ENCODE measurements at places on chromosomes 3 and 15. TPM values are rescaled to one million over a fixed set of nuclear protein-coding genes. Genes with fewer than 3 reads are reported as not detected.

- no peak for DNase-seq
Measured at GRCh38 chr3:140443073-140443472, 234.8 kb upstream of the TRIM42 start.

DNA sequence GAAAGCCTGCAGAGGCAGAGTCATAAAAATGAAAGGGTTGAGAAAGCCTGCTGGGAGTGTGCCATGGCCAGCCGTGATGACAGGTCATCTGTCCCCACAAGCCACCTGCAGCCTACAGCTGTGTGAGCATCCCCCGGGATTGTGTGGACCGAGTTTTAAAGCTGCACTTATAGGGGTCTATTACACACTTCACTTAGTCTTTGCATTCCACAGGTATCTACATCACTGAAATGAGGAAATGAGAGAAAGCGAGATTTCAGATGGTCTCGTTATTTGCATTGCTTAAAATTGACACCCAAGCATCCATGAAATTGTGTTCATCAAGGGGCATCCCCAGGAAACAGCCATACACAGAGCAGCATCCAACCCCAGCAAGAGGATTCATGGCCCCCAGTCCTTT is 137.6 kb upstream of the TRIM42 start:
- no peak for DNase-seq

- no peak for DNase-seq
Measured at GRCh38 chr3:43023746-43024145, 44.6 kb downstream of the GASK1A start.

DNA sequence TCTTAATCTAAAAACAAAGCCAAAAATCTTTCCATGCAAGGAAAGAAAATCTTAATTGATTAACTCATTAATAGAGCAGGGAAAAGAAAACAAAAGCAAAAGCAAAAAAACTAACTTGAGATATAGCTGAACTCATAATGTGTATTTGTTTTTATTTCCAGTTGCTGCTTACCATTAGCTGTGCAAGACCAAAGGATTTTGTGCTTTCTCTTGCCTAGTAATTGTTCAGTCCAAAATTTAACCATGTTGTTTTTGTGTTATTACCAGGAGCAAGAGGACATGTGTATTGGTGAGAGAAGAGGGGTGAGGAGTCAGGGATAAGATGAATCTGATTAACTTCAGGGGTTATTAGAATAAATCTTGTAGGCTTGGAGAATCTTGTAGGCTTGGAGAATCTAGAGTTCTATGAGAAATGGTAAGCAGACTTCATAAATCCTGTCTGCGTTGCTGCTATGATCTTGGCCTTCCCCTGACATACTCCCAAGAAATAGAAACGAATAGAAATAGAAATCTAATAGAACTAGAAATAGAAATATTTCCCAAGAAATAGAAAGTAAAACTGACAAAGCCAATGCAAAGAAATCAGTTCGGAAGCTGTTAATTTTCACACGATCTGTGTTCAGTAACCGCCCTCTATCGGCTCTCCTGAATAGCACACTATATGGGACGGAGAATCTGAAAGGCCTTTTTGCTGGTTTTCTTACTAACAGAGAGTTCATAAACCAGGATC is 72.6 kb upstream of the TNFSF10 start:
- no peak for DNase-seq

DNA sequence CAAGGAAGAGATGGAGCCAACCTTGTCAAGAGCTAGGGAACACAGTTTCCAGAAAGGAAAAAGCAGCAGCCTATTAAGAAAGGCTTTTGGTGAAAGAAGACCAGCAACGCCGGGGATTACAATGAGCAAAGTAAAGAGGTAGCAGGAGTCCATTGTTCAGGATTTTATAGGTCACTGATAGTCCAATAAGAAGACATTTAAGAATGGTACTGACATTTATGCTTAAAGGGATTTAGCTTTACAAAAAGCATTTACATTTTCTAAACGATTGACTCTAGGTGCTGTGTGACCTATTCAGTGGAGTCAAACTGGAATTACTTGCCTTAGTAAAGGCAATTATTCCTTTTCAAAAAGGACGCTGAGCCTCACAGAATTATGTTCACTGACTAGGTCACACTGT is 40.8 kb downstream of the CSNK1G1 start:
- DNase-seq = no peak

- no peak for DNase-seq
Measured at GRCh38 chr15:67548862-67549651, 6.6 kb downstream of the MAP2K5 start.

DNA sequence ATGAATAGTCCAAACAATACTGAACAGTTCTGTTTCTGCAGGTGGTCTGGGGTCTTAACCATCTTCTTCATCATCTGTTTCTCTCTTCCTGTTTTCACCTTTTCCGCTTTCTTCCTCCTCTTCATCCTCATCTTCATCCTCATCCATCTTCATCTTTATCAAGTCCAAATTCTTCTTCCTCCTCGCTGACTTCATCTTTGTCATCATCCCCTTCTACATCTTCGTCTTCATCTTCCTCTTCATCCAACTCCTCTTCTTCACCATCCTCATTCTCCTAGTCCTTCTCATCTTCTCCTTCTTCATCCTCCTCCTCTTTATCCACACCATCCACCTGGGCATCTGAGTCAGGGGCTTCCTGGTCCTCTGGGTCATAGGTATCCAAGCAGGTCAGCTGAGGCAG is 16.5 kb upstream of the CFAP161 start:
- DNase-seq = no peak

DNA sequence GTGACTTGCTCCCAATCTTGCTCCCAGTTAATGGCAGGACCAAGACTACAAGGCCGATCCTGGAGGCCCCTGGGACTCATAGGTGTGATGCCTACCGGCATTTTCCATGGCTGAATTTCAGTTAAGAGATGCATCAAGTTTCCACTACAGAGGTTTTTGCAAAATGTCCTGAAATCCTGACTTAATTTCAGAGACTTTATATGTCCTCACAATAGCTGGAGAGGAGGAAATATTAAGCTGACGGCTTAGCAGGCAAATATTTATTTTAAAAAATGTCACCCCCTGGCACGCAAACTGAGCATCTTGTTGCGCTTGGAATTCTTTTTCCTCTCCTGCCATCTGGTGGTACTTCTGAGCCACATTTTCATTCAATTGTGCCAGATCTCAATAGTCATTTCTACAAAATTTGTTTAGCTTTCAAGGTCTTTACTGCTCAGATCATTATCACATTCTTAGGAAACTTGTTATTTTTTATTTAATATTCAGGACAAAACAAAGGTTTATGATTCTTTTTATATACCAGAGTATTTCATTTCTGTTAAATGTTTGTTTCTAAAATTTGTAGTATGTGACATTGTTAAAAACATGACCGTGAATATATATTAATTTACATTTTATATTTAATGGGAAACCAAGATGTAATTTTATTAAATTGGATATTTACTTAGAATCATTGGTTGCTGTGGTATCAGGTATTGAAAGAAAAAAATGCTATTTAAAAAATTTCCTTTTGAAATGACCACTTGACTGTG is 189.2 kb upstream of the THRB start:
- DNase-seq = no peak

GRCh38 chr3:150605998-150606641 is 3.0 kb downstream of the SELENOT start:
- DNase-seq = peak; percentile 67

DNA sequence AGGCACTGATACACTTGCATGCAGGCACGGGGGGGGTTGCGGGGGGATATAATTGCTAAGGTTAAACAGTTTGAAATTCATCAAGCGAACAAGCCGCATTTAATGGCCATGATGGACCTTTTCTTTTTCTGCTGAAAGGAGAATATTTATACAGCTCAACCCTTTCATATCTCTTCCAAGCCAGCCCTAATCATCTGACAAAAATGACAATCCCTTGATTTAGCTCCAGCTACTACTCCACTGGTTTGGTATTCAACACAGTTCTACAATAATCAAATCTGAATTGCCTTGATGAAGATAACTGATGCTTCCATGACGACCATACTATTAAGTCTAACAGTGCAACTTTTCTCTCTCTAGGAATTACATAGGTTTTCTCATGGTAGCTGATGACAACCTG is 374.9 kb downstream of the PLCL2 start:
- DNase-seq = no peak

DNA sequence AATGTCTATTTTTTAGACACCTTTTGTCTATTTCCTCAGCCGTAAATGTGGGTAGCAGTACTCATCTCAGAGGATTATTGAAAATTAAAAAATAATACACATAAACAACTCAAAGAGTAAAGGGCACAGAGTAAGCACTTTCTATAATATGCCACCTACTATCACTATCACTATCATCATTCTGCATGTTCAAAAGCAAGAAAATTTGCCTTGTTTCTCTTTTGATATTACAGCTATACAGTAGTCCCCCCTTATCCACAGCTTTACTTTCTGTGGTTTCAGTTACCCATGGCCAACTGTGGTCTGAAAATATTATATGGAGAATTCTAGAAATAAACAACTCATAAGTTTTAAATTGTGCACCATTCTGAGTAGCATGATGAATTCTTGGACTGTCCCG is 27.7 kb downstream of the CLASP2 start:
- DNase-seq = no peak

- no peak for DNase-seq
Measured at GRCh38 chr3:159795042-159795441, 193.6 kb upstream of the IL12A start.

DNA sequence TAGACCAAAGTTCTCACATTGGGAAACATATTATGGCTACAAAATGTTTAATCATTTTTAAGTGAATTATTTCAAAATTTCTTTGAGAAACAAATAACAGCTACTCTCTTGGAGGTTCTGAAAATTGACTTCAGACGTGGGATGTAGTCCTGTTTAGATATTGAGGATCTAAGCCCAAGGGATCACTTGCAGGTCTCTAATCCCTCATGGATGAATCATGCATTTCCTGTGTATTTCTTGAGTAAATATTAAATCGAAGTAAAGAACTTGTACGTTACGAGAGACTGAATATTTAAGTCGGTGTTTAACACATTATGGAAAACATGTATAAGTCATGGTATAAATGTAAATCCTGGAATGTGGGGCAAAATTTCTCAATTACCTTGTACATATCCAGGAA is 119.8 kb downstream of the EPHA3 start:
- DNase-seq = no peak

DNA sequence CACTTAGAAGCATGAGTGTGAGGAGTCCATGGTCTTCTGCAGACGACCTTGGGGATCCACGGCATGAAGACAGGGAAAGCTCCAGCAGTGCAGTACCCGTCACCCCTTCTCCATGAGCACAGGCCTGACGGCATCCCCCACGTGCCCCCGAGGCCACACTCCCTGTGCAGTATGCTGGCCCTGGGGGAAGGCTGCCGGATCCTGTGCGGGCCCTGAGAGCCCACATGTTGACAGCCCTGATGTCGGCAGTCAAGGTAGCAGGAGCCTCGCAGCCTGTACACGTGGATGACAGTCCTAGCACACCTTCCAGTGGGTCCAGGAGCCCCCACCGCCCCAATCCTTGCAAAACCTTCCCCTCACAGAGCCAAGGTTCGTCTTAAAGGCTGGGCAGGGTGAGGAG is 195.3 kb downstream of the ATP10A start:
- no peak for DNase-seq

GRCh38 chr15:95816591-95816990 is 513.9 kb upstream of the NR2F2 start:
- DNase-seq = no peak

- DNase-seq = no peak
Measured at GRCh38 chr3:54427501-54427900, 305.1 kb downstream of the CACNA2D3 start.

DNA sequence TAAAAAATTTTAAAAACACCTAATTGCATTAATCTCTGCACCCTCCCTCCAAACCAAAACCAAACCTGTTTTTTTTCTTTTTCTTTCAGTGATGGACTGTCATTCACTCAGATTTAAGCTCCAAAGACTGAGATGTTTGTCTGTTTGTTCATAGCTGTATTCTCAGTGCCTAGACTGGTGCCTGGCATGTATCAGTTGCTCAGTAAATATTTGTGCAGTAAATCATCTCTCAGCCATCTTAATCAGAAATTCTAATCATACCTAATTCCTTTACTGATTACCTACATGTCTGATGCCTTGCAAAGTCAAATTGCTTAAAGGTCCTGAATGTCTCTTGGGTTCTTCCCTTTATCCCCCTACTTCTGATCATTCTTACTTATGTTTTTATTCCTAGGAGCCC is 138.8 kb downstream of the ZNF609 start:
- DNase-seq = no peak

- no peak for DNase-seq
Measured at GRCh38 chr3:47096959-47097358, 67.0 kb downstream of the SETD2 start.

- no peak for DNase-seq
Measured at GRCh38 chr15:93203036-93203435, 114.0 kb upstream of the RGMA start.

DNA sequence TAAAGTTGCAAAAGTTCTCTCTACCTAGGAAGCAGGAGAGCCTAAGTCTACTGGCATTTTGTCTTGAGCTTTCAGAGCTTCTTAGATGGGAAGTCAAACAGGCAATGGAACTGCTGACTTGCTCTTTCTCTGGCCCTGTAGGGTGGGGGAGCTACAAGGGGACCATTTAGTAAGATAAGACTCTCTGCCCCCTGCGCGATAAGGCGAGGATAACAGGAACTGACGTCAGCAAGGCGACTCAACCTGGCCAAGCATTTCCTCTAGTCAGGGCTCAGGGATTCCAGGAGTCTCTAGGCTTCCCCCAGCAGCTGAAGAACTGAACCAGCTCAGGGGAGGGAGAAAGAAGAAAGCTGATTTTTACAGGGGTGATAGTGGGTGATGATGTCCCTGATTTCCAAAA is 5.8 kb downstream of the RARB start:
- no peak for DNase-seq

- no peak for DNase-seq
Measured at GRCh38 chr15:74519311-74519710, 21.7 kb upstream of the ARID3B start.

GRCh38 chr3:45468326-45468725 is 80.0 kb downstream of the LARS2 start:
- no peak for DNase-seq

GRCh38 chr15:66734961-66735908 is 33.2 kb downstream of the SMAD6 start:
- DNase-seq = no peak

Gene TJP1
- total RNA-seq = 47.1 TPM

Gene ADGRG7
- not detected for total RNA-seq

Gene SPTBN5
- 0.79 TPM for total RNA-seq

Gene IGF2BP2
- total RNA-seq = 21.1 TPM

Gene NR2E3
- not detected for total RNA-seq

Gene STRIT1
- not detected for total RNA-seq

Gene LCMT2
- total RNA-seq = 7.3 TPM

Gene XRN1
- 82.2 TPM for total RNA-seq

Gene AP4E1
- 12.6 TPM for total RNA-seq

Gene NUP210
- 53.5 TPM for total RNA-seq

Gene PRKAR2A
- 18.6 TPM for total RNA-seq

Gene SAXO2
- 1.8 TPM for total RNA-seq

Gene SLC28A1
- total RNA-seq = not detected

Gene SKOR1
- total RNA-seq = 1.1 TPM

Gene AP3B2
- 5.0 TPM for total RNA-seq

Data from spleen (tissue), 13 donors.